ENCODE measurements at places on chromosomes 5 and 9. TPM values are rescaled to one million over a fixed set of nuclear protein-coding genes. Genes with fewer than 3 reads are reported as not detected.

Gene FLT4
- total RNA-seq: 5.6 TPM

Gene COL5A1
- total RNA-seq: 12.7 TPM

Gene CREB3
- 20.3 TPM for total RNA-seq

Gene PGM5
- total RNA-seq: 157 TPM

Gene KIF27
- 3.8 TPM for total RNA-seq

Measured in Right ventricle myocardium superior (tissue), 1 donor.